Cardiac muscle cell (in vitro differentiated cells and primary cell): ENCODE measurements at places on chromosomes 4 and X. TPM values are rescaled to one million over a fixed set of nuclear protein-coding genes. Genes with fewer than 3 reads are reported as not detected.

The SPANXB1 gene
- total RNA-seq = not detected in 2 replicates

The FRMPD3 gene
- 2.3 and 4.5 TPM in 2 replicates for total RNA-seq

The BCLAF3 gene
- 2.0 and 3.5 TPM in 2 replicates for total RNA-seq

The FAT4 gene
- 4.5 and 5.6 TPM in 2 replicates for total RNA-seq

The CCSER1 gene
- total RNA-seq = 3.3 and 3.6 TPM in 2 replicates

The UGT8 gene
- total RNA-seq = 0.18 and 0.36 TPM in 2 replicates

The SCML2 gene
- total RNA-seq = 4.6 and 6.1 TPM in 2 replicates

The ZNF185 gene
- total RNA-seq = 10.3 and 11.7 TPM in 2 replicates
